Neural crest cell (in vitro differentiated cells): ENCODE measurements at places on chromosomes 2 and 18.
A peak's percentile ranks its signal among the peaks of the same experiment; 100 is the strongest.

DNA sequence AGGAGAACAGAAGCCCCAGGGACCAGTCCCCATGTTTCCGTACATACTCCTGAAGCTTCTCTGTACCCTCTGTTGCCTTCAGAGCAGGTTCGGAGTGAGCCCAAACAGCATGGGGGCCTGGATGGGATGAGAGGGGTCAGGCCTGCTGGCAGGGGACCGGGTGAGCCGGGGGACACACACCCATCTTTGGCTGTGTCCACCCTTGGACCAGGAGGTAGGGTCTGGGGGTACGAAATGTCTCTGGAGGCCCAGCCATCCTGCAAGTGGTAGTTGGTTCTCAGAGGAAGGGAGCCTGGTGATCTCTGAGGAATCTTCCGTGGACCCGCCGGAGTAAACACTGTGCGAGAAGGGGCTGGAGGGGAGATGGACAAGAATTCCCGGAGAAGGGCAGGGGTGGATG, 15.3 kb downstream of the FBLN7 start:
- no peak for DNase-seq

GRCh38 chr2:28454016-28454930, 41.6 kb upstream of the PLB1 start:
- no peak for DNase-seq

DNA sequence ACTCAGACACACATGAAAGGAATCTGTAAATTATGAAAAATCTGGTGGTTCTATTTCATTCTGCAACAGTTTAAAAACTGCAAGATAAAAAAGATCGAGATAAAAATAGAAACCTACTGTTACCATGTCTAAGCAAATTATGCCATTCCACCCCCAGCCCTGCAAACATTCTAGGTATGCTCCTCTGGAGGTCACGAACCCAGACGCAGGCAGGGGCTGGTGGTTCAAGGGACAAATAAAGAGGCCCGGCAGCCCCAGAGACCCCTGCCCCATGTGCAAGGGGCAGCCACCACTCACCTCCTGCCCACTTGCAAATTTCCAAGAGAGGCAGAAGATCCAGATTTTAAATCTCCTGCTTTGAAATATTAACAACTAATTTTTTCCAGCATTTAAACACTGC, 210.5 kb downstream of the ANAPC1 start:
- DNase-seq: no peak

GRCh38 chr2:195649629-195650190, 7.3 kb upstream of the SLC39A10 start:
- DNase-seq: no peak

DNA sequence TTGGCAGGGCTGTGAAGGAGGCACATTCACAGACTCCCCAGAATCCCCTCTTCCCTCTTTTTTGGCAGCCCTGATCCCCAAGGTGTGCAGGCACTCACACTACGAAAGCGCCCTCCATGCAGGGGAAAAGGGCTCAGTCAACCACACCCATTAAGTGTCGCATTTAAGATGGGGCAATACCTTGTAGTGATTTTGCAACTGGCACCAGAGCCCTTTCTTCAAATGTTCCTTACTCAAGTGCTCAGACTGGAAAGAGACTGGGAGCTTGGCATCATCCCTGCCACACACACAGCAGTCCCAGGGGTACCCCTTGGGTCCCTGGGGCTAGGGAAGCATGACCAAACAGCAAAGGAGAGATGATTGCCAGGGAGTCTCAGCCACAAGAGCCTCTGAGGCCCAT, 190.1 kb downstream of the HAUS1 start:
- no peak for DNase-seq

DNA sequence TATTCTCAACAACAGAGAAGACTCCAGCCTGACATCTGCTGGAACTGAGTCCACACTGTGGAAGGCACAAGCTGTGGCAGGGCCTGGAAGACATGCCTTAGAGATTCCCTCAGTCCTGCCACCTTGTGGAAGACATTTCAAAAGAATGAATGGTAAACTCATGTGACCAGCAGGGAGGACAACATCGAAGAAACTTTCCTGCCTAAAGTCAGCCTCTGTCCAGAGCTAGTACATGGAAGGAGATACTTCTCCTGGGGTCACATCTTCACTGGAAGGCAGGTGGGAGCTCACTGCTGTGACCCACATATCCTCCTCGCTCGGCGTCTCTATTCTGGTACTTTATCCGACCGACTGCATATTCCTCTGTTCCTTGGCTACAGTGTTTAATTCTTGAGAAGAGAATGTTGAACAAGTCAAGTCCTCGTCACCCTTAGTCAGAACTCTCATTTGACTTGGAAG, 59.5 kb downstream of the PUM2 start:
- DNase-seq: peak; percentile 61

DNA sequence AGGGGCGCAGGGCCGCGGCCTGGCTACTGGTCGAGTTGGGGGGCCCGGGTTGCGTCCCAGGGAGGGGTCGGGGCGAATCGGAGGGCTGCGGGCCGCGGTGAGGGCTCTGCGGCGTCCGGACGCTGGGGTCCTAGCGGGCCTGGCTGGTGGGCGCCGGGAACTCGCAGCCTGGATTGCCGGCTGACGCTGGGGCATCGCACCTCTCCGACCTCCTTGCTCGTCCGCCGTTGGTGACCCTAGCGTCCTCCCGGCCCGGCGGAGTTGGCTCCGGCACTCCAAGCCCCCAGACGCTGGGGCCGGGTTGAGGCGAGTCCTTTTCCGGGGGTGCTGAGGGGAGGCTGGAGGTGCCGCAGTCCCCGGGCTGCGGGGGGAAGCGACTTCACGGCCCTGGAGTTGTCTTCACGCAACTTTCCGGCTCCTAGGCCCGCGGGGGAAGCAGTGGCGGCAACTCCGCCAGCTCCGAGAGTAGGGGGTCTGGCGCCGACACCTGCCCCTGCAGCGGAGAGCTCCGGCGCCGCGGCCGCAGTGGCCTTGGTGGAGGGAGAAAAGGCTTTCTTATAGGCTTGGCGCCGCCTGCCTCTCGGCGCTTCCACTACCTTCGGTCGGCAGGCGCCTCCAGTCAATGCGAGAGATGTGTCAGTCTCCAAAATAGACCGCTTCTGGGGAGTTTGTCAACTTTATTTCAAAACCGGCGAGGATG, 70.3 kb downstream of the HAUS1 start:
- DNase-seq: no peak

DNA sequence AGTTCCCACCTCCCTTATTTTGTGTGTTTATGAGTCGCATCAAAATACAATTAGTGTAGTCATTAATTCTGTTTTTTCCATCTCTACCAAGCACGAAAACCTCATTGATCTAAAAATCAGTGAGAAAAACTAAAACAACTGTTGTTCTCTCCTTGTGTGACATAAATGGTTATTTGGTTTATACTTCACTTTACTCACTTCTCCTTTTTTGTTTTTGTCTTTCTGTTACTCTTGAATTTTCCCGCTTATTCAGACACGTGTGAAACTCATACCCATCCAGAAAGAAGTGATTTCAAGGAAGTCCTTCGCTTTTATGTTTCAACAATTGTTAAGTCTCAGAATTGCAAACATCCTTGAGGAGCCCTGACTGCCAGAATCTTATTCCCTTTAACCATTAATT, 121.6 kb downstream of the EML6 start:
- no peak for DNase-seq

DNA sequence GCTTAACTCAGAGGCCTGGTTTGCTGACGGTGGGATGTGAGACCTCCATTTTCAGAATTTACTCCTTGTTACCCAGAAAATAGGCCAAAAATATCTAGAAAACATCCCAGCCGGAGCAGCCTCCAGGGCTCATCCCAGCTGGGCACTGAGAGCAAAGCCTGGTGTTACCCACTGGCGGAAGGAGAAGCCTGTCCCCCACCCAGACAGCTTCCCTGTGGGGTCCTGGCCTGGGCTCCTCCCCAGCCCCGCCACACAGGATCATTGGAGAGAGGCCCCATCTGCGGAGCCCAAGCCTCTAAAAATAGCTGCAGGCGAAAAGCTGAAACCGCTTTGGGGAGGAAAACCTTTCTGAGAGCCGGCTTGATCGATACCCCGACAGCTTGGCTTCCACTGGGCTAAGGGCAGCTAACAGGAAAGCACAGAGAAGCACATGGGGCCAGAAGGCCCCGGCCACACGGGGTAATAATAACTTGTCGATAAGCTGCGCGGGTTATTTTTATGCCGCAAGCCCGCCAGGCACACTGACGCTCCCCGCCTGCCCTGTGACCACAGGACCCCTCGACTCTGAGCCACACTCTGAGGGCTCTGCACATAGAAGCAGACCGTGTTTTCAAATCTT, 26.9 kb upstream of the FAHD2A start:
- DNase-seq: no peak

DNA sequence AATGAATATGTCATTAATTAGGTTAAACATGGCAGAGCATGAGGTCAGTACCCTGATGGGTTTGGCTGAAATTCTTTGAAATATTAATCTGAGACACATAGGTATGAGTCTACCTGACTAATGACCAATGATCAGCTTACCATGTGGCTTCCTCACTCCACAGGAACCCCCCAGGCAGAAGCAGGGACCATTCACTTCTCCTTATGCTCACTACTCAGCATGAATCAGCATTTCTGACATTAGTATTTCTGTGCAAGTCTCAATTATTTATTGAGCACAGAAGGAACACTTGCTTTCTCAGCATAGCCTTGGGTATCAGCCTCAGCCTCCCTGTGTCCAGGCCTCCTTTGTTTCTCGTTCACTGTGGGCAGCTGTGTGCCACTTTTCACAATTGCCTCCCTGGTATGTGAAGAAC, 9.3 kb upstream of the KCNE4 start:
- no peak for DNase-seq

DNA sequence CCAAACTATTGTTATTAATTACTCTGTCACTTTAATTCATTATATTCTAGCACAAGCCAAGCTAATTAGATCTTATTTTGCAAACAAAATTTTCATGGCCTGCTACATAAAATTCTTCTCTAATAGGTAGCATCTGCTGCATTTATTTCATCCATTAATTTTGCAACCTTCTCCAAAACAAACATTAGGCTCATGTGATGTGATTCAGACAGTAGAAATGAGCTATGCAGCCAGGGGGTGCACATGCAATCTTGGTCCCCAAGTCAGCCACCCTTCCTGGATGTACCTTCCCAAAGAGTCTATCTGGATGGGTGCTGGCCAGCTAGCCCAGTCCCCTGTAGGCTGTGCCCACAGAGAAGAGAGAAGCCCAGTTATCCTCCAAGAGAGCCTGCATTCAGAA, 242.1 kb upstream of the OSR1 start:
- no peak for DNase-seq

- no peak for DNase-seq
Measured at GRCh38 chr18:4524096-4524495, 69.0 kb upstream of the DLGAP1 start.

GRCh38 chr18:13613099-13613498, 113.3 kb downstream of the FAM210A start:
- DNase-seq: no peak

DNA sequence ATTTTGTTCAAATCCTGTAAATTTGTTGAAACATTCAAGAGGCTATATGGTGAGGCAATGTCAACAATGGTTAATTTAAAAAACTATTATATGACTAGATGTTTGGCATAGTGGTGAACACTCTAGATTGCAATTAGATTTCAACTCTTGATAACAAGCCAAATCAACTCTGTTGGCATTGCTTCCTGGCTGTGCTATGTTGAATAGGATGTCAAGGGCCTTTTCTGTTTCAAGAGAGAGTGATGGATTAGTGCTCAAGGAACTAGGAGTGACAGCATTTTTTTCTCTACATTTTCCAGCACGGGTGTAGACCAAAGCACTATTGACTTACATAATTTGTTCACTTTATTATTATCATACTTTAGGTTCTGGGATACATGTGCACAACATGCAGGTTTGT, 172.4 kb upstream of the KCNH7 start:
- no peak for DNase-seq

GRCh38 chr18:79402209-79402576, 6.5 kb downstream of the NFATC1 start:
- DNase-seq: no peak

- no peak for DNase-seq
Measured at GRCh38 chr2:128726236-128726635, 407.6 kb upstream of the HS6ST1 start.

GRCh38 chr2:42722320-42723190, 41.4 kb downstream of the OXER1 start:
- no peak for DNase-seq

DNA sequence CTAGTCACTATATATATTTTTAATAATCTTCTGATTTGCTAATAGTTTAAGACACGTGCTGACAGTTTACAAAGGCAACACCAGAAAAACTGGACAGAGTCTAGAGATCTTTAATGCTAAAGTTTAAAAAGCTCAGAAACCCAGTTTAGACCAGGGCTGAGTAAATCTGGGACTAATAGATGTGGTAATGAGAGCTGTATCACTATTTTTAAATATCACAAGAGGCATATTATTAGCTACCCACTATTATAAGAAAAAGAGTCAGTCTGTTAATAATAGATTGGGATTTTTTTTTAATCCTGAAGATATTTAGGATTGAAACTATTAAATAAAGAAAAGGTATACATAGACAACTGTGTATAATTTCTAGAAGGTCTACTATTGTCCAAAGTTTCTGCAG, 299.9 kb downstream of the ZEB2 start:
- no peak for DNase-seq

GRCh38 chr2:105725388-105725787, 19.3 kb upstream of the NCK2 start:
- no peak for DNase-seq

GRCh38 chr18:58813561-58814225, 51.0 kb upstream of the ZNF532 start:
- no peak for DNase-seq

GRCh38 chr18:28183418-28184078, 6.6 kb upstream of the CDH2 start:
- no peak for DNase-seq

- DNase-seq: no peak
Measured at GRCh38 chr2:119142824-119143223, 15.7 kb downstream of the C1QL2 start.

DNA sequence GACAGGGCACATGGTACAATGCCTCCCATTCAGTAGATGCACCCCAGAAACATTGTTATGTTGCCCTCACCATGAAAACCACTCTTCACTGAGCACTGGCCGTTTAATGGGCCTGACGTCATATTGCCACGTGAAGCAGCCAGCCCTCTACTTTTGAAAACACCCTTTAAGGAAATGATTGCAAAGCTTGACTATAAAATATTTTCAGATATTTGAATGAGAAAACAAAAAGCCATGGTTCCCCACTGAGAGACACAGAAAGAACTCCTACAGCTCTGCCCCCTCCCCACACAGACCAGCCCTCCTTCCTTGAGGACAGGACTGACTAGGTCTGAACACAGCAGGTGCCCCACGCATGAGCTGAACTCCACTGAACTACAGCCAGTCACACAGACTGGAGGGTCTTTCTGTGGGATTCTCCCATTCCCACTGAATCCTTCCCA, 349.1 kb downstream of the ANAPC1 start:
- no peak for DNase-seq

- no peak for DNase-seq
Measured at GRCh38 chr2:241774419-241775222, 2.0 kb upstream of the GAL3ST2 start.

- DNase-seq: no peak
Measured at GRCh38 chr2:102550151-102550550, 69.2 kb upstream of the SLC9A2 start.

- DNase-seq: no peak
Measured at GRCh38 chr2:140600116-140600515, 1530.7 kb downstream of the LRP1B start.
